ENCODE measurements at places on chromosomes 3 and 15. TPM values are rescaled to one million over a fixed set of nuclear protein-coding genes. Genes with fewer than 3 reads are reported as not detected.

Gene TRH
- 0.36 TPM for total RNA-seq

Gene TUSC7
- not detected for total RNA-seq

Gene XCR1
- not detected for total RNA-seq

GRCh38 chr3:14989943-14990779 lies 42.8 kb downstream of the NR2C2 start:
- no peak for DNase-seq

GRCh38 chr3:108528459-108529252 lies 18.3 kb upstream of the MYH15 start:
- no peak for DNase-seq
